Activated naive CD4-positive, alpha-beta T cell treated with anti-CD3 and anti-CD28 coated beads for 36 hours (primary cell): ENCODE measurements at places on chromosomes 6 and 20.

GRCh38 chr20:39534846-39535245 is 572.7 kb downstream of the DHX35 start:
- H3K27ac ChIP-seq, result no peak overlapping the region
- H3K27me3 ChIP-seq, result no peaks in the 10 kb centered on the region
- H3K36me3 ChIP-seq, result no peaks in the 10 kb centered on the region
- no peak for DNase-seq
- no peak overlapping the region for H3K4me3 ChIP-seq

DNA sequence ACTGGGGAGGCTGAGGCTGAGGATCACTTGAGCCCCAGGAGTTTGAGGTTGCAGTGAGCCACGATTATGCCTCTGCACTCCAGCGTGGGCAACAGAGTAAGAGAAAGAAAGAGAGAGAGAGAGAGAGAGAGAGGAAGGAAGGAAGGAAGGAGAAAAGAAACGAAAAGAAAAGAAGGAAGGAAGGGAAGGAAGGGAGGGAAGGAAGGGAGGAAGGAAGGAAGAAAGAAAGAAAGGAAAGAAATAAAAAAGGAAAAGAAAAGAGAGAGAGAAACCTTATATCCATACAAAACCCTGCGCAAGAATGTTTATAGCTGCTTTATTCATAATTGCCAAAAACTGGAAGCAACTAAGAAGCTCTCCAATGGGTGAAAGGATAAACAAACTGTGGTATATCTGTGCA is 8.1 kb upstream of the HSPA12B start:
- no peak overlapping the region for H3K4me3 ChIP-seq
- no peak for DNase-seq
- no peaks in the 10 kb centered on the region for H3K4me1 ChIP-seq
- H3K36me3 ChIP-seq, result no peaks in the 10 kb centered on the region
- no peak overlapping the region for H3K27ac ChIP-seq
- peaks cover 17% of the 10 kb centered on the region for H3K27me3 ChIP-seq

DNA sequence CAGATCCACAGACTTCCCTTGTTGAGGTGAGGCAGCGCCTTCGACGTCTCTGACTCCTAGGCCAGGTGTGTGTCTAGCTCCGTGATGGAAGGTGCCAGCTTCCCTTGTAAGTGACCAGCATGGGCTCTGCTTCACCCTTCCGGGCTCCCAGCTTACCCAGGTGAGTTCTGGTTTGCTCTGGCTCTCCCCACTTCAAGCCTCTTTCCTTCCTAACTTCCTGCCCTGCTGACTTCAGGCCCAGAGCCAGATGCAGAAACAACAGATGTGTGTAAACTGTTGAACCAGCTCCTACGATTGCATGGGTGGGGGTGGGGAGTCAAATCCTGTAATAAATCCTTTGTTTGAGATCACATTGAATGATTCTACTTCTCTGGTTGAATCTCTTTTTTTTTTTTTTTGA is 51.6 kb upstream of the BMP6 start:
- H3K27ac ChIP-seq, result no peak overlapping the region
- H3K36me3 ChIP-seq, result no peaks in the 10 kb centered on the region
- H3K4me3 ChIP-seq, result no peak overlapping the region
- DNase-seq, result no peak
- no peaks in the 10 kb centered on the region for H3K4me1 ChIP-seq
- H3K27me3 ChIP-seq, result peaks cover 9% of the 10 kb centered on the region

DNA sequence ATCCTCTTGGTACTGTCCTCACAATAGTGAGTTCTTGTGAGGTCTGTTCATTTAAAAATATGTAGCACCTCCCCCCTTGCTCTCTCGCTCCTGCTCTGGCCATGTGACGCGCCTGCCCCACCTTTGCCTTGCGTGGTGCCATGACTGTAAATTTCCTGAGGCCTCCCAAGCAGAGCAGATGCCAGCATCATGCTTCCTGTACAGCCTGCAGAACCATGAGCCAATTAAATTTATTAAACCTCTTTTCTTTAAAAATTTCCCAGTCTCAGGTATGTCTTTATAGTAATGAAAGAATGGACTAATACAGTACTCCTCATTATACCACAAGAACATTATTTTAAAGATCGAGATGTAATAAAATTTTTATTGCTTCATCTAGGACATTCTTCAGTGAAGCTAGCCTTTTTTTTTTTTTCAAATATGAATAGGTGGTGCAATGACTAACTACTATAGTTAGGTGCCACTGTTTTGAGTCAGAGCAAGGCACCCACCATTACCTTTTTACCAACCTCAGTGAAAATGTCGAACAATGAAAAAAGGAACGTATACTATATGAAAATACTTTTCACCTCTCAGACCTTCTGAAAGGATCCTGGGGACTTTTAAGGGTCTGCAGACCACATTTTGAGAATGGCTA is 191.1 kb upstream of the SGK1 start:
- no peak overlapping the region for H3K4me3 ChIP-seq
- DNase-seq, result no peak
- no peak overlapping the region for H3K27ac ChIP-seq

DNA sequence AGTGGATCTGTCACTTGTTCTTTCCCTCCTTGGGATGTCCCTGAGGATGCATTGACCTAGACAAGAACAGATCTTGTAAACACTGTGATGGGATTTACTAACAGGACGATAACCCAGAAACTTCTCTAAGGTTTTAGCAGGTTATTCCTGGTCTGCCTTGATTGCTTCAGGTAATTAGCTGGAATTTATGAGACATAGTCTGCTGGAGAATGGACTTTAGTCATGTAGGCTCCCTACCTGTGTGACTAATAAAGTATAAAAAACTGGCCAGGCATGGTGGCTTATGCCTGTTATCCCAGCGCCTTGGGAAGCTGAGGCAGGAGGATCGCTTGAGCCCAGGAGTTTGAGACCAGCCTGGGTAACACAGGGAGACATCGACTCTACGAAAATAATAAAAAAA is 96.1 kb downstream of the PAK5 start:
- no peak for DNase-seq
- no peak overlapping the region for H3K27ac ChIP-seq
- no peaks in the 10 kb centered on the region for H3K27me3 ChIP-seq

GRCh38 chr6:38415231-38416005 is 224.3 kb downstream of the BTBD9 start:
- H3K4me1 ChIP-seq, result peaks cover 20% of the 10 kb centered on the region
- peaks cover 2% of the 10 kb centered on the region for H3K36me3 ChIP-seq
- no peak overlapping the region for H3K27ac ChIP-seq
- no peak overlapping the region for H3K4me3 ChIP-seq
- DNase-seq, result no peak
